Activated CD4-positive, CD25-positive, alpha-beta regulatory T cell (primary cell): ENCODE measurements at places on chromosomes 1 and 21.

GRCh38 chr1:231959225-231959884, 332.8 kb downstream of the DISC1 start:
- DNase-seq: no peak

- no peak for DNase-seq
Measured at GRCh38 chr1:155645648-155646047, 35.6 kb downstream of the MSTO1 start.

GRCh38 chr1:222788402-222789156, 26.3 kb upstream of the DISP1 start:
- DNase-seq: no peak

- DNase-seq: no peak
Measured at GRCh38 chr1:221795380-221795779, 53.5 kb upstream of the DUSP10 start.

DNA sequence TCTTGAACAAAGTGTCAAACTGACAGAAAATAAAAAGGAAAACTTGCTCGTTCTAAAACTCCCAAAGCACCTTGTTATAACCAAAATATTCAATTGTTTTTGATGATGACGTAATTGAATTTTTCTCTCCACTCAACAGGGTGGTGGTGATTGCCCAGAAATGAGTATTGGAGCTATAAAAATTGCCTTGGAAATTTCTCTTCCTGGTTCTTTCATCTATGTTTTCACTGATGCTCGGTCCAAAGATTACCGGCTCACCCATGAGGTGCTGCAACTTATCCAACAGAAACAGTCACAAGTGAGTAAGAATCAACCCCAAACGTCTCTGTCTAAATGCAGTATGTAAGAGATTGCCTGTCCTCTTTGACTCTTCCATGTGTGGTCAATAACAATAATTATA, 130.1 kb downstream of the HMCN1 start:
- DNase-seq: no peak

DNA sequence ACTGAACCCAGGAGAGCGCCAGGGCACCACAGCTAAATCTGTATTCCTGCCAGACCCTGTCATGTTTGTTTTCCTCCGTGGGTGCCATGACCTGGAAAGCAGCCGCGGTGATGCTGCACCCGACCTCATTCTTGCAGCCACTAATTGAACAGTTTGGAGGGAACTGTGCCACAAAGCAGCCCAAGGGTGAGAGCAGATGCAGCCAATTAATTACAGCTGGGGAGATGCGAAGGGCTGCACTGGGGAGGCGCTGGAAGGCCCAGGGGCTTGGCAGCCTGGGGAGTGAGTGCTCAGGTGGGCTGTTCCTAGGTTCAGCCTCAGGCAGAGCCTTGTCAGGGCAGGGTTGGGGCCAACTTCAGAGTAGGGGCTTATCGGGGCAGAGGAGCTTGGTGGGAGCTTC, 158.4 kb upstream of the CD34 start:
- DNase-seq: no peak

DNA sequence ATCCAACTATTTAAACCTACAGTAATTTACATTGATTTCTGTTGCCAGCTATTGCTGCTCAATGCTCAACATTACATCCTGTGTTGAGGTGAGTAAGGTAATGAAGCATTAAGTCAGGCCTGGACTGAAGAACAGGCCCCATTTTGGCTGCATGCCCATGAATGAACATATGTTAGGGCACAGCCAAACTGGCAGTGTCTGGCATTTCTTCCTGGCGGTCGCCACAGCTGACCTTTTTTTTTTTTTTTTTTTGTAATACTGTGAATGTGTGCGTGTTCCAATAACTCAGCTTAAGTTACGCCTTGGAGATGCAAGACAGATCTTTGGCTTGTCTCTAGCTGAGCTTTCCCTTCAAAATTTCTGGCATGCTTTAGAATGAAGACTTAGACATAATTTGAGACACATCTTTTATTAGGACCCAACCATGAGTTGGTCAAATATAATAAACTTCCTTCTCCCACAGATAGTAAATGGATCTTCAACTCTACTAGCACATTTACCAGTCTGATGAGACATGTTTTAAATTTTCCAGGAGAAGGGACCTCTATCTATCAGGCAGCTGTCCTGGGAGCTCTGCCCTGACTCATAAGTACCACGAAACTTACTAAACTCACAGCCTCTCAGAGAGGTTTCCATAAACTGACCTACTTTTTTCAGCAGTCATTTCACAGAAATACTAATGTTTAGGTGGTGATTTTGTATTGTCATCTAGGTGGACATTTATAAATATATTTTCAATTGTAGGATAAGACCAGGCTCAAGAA, 341.1 kb upstream of the RUNX1 start:
- DNase-seq: no peak

DNA sequence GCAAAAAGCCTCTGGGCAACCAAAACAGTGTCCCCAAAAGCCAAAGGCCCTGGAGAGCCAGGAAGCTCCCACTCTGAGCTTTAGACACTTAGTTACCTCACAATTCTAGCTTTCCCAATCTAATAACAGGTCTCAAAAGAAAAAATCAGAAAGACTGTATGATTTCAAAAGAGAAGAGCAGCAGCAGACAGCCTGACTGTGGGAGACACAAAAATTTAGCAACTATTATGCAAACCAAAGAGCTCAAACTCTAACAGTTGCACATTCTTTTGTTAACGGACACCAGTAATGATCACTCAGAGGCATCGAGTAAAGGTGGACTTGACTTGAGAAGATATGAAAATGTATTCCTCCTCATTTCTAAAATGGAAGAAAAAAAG, 160.1 kb downstream of the SLC45A1 start:
- no peak for DNase-seq
